Epithelial cell of proximal tubule (primary cell): ENCODE measurements at places on chromosomes 6 and 20. TPM values are rescaled to one million over a fixed set of nuclear protein-coding genes. Genes with fewer than 3 reads are reported as not detected.

DNA sequence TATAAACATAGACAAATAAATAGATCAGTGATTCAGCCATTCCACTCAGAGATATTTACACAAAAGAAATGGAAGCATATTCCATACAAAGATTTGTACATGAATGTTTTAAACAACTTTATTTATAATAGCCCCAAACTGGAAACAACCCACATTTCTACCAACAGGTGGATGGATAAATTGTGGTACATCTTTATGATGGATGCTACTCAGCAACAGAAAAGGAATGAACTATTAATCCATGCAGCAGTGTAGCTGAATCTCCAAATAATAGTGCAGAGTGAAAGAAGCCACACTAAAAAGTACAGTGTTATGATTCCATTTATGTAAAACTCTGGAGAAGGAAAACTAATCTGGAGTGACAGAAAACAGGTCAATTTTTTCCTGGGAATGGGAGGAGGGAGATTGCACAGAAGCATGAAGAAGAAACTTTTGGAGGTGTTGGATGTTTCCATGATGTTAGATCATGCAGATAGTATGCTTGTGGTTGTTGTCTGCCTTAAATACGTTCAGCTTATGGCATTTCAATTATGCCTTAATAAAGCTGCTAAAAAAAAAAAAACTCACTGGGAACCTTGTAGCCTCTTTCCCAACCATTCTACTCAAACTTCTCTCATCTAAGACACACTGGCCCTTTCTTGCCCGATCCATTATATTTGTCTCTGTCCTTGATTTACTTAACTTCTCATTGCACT, 100.9 kb downstream of the PPP1R14C start:
- no peak for DNase-seq

DNA sequence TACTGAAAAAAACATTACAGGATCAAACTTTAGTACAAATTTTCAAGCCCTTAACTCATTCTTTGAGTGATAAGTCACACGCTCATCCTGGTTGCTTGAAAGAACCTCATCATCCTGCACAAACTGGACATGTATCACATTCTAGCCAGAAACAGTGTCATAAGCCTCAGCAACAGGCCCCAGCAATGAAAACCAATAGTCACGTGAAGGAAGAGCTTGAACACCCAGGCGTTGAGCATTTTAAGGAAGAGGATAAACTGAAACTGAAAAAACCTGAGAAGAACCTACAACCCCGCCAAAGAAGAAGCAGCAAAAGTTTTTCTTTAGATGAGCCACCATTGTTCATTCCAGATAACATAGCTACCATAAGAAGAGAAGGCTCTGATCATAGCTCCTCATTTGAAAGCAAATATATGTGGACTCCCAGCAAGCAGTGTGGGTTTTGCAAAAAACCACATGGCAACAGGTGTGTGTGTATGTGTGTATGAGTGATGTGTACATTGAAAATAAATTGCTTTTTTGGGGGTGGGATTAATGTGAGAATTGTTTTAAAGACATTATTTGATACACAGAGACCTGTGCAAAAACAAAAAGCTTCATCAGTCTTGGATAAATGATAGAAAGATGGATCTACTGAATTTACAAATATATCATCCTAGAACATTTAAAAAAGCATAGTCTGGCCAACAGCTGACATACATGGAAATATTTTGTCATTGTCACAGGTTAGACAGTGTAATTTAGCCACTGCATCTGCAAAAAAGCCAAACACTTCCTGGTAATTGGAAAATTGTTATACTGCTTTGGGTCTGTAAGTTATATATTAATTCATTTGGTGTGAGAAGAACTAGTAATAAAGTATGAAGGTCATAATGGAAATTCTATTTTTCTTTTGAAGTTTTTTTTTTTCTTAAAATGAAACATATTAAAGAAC, 50.1 kb downstream of the PHF3 start:
- no peak for DNase-seq

The UBD gene
- total RNA-seq = 0.94 and 4.3 TPM in 2 replicates

- no peak for DNase-seq
Observed at GRCh38 chr6:130120731-130121130, 102.0 kb downstream of the SAMD3 start.

DNA sequence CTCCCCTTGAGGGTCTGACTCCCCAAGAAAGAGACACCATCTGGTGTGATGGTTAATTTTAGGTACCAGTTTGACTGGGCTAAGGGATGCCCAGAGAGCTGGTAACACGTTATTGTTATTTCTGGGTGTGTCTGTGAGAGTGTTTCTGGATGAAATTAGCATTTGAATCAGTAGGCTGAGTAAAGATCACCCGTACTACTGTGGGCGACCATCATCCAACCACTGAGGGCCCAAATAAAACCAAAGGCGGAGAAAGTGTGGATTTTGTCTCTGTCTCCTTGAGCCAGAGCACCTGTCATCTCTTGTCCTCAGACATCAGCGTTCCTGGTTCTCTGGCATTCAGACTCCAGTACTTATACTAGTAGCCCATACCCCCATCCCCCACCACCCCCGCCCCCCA, 7.9 kb upstream of the CNKSR3 start:
- no peak for DNase-seq

The RHAG gene
- total RNA-seq = not detected in 2 replicates

DNA sequence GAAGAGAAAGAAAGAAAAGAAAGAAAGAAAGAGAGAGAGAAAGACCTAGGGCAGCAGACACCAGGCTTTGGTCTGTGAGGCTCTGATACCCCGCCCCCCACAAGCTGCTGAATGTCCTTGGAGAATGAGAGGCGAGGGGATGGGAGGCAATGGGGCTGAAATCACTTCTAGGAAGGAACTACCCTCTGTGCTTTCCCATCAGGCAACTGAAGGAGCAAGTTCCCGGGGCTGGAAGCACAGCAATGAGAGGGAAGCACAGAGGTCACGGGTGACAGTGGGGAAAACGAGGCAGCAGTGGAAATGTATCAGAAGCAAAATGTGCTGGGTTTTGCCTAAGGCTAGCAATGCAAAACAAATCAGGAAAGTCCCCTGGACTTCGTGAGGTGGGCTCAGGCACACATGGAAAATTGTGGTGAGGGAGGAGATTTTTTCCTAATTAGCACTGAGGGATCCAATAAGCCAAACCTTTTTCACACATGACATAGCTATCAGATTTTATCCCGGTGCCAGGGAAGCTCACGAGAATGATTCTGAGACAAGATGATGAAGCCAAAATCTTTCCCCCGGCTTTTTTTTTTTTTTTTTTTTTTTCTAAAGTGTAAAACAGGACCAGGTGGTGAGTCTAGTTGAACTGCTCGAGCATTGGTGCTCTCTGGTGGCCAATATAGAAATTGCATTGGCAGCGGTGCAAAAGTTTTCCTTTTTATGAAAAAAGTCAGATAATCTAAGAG, 16.8 kb upstream of the ARFGEF2 start:
- DNase-seq = no peak

The PHIP gene
- total RNA-seq = 12.9 and 16.7 TPM in 2 replicates

DNA sequence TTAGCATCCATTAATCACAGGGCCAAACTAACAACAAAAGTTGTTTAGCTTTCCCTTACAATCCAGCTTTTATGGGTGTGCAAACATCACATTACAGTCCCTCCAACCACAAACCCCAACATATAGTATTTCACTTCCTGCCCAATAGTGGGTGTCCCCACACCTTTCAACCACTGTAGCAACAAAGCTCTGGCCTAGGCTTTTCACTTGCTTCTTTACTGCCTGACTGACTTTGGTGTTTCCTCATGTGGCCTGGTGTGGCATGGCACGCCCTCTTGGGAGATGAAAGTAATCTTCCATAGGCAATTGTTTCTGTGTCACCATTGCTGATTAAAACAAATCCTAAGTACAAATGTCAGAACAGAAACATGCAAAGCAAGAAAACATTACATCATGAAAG, 46.3 kb downstream of the MCM8 start:
- no peak for DNase-seq

DNA sequence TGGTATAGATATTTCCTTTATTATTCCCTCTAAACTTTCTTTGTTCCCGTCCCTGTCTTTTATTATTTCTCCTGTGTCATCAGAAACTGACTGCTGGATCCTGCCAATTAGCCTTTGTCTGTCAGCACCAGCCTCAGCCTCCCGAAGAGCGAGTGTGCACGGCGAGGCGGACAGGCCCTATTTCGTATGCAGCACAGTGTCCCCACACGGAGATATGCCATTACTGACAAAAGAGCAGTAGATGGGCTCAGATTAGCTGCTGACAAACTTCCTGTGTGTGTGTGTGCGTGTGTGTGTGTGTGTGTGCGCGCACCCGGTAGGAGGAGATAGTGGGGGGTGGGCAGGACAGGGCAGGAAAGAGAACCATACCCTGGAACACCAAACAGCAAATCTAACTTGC, 99.5 kb upstream of the ZFP64 start:
- no peak for DNase-seq

The ANKS1A gene
- total RNA-seq = 12.6 and 17.4 TPM in 2 replicates

DNA sequence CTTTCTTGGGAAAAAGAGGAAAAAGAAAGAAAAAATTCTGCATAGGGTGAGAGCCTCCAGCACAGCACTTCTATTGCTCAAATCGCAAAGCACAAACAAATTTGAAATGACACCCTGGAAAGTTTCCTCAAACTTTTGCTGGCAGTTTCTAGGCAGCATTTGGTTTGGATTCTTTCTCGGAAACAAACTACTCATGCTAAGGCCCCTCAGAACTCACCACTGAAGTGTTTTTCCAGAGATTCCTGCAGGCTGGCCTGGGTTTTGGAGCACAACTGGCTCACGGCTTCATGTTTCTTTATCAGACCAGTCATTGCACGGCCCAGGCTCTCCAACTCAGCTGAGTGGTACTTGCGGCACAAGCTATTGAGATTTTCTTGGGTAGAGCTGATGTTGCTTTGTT, 237.8 kb downstream of the SYNE1 start:
- no peak for DNase-seq

The VGLL2 gene
- total RNA-seq = not detected in 2 replicates

DNA sequence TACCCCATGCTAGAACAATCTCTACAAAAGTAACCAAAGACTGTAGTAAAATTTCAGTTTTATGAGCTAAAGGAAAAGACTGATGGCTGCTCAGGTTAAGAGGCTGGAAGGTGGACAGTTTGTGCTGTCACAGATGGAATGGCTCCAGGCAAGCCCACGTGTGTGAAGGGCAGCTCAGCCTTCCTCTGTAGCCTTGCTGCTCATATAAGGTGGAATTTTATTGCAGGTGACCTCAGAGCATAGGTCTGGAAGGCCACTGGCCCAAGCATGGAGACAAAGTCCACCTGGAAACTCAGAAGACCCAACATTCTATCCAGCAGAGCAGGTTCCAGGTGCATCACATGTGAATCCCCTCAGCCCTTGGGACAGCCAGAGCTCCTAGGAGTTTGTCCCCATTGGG, 53.6 kb downstream of the KAT14 start:
- no peak for DNase-seq

GRCh38 chr6:51541847-51542246, 545.6 kb downstream of the PKHD1 start:
- DNase-seq = no peak

- DNase-seq = no peak
Observed at GRCh38 chr6:123770247-123770949, 33.3 kb upstream of the NKAIN2 start.

DNA sequence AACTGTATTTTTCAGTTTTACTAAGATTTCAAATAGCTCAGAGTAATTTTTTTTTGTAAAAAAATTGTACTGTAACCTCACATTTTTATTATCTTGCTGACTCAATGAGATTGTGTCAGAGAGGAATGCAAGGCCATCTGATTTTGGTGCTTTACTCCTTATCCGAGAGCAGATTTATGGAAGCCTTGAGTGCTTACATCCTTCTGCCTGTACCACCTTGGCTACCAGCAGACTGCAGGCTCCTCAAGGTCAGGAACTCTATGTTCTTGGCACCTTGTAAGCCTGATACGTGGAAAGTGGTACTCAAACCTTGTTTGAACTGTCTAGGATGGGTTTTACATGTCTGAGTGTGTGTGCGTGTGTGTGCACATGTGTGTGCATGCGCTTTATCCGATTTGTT, 80.1 kb upstream of the MLIP start:
- no peak for DNase-seq

The C6orf89 gene
- total RNA-seq = 16.3 and 18.7 TPM in 2 replicates

The NHLRC1 gene
- 0.40 and 1.2 TPM in 2 replicates for total RNA-seq

The SIRPB2 gene
- total RNA-seq = 0.29 TPM in 1 of 2 replicates, not detected in the other

DNA sequence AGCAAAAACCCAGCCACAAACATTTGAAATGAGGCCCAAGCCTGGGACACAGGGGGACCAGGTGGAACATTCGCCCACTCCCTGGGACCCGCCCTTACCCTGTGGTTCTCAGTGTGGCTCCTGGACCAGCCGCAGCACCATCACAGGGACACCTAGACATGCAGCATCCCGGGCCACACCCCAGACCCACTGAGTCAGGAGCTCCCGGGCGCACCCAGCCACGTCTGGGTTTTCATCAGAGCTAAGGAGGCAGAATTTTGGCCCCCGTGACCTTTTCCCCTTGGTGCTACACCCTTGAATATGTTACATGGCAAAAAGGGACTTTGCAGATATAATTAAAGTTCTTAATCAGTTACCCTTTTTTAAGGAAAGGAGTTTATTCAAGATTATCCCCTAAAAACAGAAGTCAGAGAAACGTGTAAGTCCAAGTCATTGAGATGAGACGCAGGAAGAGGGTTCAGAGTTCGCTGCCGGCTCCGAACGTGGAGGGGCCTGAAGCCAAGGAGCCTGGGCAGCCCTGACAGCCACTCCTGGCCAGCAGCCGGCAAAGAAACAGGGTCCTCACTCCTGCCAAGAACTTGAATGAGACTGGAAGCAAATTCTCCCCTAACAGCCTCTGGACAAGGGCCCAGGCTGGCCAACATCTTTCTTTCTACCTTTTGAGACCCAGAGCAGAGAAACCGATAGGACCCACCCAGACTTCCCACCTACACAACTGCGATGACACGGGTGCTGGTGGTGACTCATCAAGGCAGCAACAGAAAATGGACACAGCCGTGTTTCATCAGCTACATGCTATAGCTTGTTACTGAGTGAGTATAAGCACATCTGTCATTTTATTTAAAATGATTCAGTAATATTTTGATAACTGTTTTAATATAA, 25.3 kb downstream of the BFSP1 start:
- DNase-seq = no peak

- DNase-seq = no peak
Observed at GRCh38 chr6:13635948-13636658, 21.0 kb downstream of the NOL7 start.

- DNase-seq = no peak
Observed at GRCh38 chr6:89372506-89372901, 20.0 kb upstream of the UBE2J1 start.

DNA sequence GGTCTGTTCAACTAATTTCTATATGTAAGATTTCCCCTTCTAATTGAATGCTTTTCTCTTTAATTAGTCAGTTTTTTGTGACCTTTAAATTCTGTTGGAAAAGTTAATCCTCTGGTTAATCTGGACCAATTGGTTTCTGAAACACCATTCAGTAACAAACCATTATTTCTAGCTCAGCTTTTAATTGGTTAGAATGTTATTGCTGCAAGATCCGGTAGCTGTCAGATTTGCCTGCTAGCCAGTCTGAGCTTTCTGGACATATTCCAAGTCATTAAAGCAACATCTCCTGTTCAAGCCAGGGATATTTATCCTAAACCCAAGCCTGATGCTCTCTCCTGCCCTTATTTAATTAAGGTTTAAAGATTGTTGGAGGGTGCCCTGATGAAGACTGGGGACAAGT, 55.1 kb upstream of the FBXL4 start:
- DNase-seq = no peak

- peak; percentile 92 for DNase-seq
Observed at GRCh38 chr6:27814665-27815424, 97.4 kb downstream of the OR2B2 start.
